ENCODE measurements at places on chromosomes 1 and 21.
A peak's percentile ranks its signal among the peaks of the same experiment; 100 is the strongest.

DNA sequence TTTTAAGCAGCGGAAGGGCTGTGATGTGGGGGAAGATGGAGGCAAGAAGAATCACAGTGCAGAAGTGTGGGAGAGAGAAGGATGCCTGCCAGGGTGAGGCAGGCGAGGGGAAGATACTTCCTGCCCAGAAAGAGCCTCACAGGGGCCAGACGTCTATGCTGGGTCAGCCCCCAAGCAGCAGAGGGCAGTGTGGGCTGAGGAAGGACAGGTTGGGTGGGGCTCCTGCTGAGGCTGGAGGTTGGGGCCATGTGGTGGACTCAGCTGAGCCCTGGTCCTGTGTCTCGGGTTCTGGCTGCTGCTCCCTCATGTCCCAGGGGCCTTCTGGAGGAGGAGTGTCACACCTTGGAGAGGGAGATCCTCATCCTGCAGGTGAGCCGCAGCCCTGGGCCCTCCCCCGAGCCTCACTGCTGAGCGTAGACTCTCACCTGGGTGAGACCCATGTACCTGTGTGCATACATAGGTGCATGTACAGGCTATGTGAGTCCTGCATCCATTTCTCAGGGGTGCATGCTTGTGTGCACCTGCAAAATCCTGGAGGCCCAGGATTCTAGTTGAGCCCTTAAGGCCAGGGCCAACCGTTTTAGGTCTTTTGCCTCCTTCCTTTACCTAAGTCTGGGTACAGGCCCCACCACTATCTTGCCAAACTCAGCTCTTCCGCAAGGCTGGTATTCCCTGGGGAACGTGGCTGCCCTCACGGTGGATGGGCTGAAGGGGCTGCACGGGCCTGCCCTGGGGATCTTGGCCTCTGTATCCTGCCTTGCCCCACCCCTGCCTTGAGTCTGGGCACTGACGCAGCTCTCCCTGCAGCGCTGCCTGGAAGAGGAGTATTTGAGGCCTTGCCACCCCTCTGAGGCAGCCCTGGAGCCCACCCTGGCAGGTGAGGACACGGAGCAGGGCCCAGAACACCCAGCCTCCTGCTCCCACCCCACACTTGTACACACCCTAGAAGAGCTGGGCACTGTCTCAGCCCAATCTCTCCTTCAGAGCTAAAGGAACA, 3.7 kb downstream of the CCDC24 start:
- no peak for DNase-seq

- no peak for DNase-seq
These were observed 35.3 kb downstream of the VN1R5 start for GRCh38 chr1:247291161-247291560.

DNA sequence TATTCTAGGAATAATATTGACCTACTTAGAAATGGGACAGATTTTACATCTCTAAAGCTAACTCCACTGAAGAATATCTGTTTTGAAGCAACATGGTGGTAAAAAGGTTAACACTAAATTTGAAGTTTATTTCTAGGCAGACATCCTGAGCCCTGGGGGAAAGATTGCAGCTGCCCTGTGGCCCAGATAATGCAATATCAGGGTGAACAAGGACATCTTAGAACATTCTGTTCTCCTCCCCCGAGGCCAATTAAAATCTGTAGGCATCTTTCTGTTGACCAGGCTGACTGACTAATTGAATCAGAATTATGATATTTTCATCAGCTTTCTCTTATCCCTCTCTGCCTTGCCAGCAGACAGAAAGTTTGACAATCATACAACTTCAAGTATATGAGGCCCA, 149.8 kb upstream of the DUSP10 start:
- peak; percentile 91 for DNase-seq

GRCh38 chr1:167654975-167655575, 25.0 kb downstream of the RCSD1 start:
- DNase-seq, result no peak

DNA sequence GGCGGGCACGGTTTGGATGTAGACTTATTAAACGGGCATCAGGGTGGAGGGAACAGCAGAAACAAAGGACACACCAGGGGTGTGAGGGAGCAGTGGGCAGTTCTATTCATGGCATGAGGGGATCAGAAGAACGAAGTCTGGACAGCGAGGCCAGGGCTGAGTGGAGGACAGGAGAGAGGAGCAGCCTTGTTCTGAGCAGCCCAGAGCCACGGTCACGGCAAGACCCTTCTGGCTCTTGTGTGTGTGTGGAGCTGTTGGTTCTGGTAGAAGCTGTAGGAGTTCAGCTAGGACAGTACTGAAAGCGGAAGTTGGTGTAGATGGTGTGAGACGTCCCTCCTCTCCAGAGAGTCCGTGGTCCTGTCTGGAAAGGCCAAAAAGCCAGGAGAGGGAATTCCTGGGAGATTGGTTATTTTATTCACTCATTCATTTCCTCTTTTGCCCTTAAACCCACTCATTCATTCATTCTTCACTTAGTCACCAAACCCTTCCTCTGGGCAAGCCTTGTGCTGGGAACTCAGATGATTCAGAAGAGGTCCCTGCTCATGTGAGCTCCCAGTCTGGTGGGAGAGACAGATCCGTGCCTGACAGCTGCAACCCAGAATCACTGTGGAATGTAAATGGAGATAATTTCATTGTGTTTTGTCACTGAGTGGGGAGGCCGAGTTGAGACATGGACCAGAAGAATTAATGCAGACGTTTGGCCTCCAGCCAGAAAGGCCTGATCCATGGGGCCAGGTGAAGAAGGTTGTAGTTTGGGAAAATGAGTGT, 4.1 kb upstream of the ACOT11 start:
- no peak for DNase-seq

GRCh38 chr1:20076710-20077461, 6.9 kb downstream of the PLA2G5 start:
- no peak for DNase-seq

DNA sequence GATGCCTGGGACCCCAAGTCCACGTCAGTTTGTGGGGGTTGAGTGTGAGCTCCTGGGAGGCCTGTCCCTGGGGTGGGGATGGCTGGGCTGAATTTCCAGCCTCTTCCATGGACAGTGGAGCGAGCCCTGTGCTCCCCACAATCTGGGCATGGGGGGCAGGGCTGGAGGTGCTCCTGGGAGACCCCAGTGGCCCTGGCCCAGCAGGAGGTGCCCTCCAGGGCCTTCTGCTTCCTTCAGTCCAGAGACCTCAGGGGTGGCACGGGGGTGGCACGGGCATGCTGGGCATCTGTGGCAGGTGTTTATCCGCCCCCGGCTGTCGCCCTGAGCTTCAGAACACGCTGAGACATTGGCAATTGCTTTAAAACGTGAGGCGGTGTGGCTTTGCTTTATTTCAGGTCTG, 40.9 kb downstream of the MORN1 start:
- DNase-seq, result no peak

- DNase-seq, result no peak
These were observed 4.7 kb downstream of the IL23R start for GRCh38 chr1:67170751-67171573.

DNA sequence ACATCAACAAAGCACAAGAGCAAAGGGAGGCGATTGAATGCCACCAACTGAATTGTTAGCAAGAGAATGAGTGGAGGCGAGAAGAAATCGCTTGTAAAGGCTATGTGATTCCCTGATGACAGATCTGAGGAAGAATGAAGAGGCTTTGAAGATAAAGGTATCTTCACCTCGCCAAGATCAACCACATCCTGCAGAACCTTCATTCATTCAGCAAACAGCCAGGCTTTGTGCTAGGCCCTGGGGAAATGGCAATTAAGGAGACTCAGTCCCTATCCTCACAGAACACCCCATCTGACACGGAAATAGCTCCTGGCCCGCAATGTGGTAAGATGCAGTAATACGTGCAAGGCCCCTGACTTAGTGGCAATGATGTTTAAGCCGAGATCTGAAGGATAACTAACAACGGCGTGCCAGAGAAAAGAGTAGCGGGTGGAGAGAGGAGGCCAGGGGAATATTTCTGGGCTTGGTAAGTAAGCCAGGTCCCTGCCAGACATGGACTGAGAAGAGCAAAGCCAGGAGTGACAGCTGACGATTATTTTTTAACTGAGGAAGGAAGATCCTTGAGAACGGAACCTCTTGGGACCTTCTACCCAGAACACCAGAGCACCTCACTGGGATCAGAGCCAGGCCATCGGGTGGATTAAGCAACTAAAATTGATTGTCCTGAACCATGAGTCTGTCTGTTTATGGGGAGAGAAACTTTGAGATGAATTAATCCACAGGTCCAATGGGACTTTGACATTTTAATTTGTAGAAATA, 4.6 kb upstream of the VSIG8 start:
- no peak for DNase-seq

- no peak for DNase-seq
These were observed 28.7 kb downstream of the DDX20 start for GRCh38 chr1:111784273-111784901.

GRCh38 chr1:162951553-162952315, 90.8 kb upstream of the CCDC190 start:
- DNase-seq, result no peak

GRCh38 chr1:18977428-18977827, 21.0 kb upstream of the IFFO2 start:
- no peak for DNase-seq

GRCh38 chr1:99820546-99820945, 29.6 kb upstream of the AGL start:
- no peak for DNase-seq

DNA sequence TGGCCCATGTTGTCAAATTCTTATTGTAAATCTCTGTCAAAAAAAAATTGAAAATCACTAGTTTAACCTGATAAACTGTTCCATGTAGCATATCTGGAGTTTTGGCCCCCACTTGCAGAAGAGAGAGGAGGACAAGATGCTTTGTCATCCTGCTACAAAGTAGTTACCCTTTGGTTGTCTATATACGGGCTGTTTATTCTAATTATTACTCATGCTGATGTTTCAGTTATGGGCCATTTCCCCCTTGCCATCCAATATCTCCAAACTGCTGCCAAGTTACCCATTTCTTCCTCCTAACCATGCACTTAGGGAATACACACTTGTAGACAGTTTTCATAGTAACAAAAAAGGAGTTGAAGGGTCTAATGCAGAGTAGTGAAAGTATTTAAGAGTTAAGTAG, 22.6 kb downstream of the STX12 start:
- no peak for DNase-seq

- no peak for DNase-seq
These were observed 20.8 kb upstream of the MPC2 start for GRCh38 chr1:167957710-167958109.

- DNase-seq, result no peak
These were observed 38.6 kb upstream of the MPZL1 start for GRCh38 chr1:167683226-167683625.

GRCh38 chr1:148263128-148263905, 111.2 kb upstream of the NBPF11 start:
- DNase-seq, result peak; percentile 70

DNA sequence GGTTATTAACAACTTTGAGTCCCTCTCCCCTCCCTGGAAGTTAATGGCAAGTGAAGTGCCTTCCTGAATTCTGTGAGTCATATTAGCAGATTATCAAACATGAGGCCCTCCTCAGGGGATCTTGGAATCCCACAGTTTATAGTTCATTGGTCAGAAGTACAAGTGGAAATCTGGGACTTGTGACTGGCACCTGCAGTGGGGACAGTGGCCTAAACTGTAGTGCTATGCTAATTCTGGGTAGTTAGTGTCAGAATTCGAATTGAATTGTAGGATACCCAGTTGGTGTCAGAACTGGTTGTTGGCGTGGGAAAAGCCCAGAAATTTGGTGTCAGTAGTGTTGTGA, 26.2 kb downstream of the ZYG11B start:
- DNase-seq, result no peak

- no peak for DNase-seq
These were observed 195.2 kb downstream of the PBX1 start for GRCh38 chr1:164754088-164754600.

GRCh38 chr1:230863449-230863848, 4.9 kb downstream of the C1orf198 start:
- no peak for DNase-seq

GRCh38 chr21:24023936-24024335, 1583.3 kb downstream of the MRPL39 start:
- no peak for DNase-seq

GRCh38 chr21:36909901-36910561, 56.4 kb downstream of the HLCS start:
- peak; percentile 95 for DNase-seq

GRCh38 chr1:42949312-42950115, 9.2 kb downstream of the SLC2A1 start:
- no peak for DNase-seq

GRCh38 chr1:204073837-204074273, 940 bp downstream of the SOX13 start:
- no peak for DNase-seq

DNA sequence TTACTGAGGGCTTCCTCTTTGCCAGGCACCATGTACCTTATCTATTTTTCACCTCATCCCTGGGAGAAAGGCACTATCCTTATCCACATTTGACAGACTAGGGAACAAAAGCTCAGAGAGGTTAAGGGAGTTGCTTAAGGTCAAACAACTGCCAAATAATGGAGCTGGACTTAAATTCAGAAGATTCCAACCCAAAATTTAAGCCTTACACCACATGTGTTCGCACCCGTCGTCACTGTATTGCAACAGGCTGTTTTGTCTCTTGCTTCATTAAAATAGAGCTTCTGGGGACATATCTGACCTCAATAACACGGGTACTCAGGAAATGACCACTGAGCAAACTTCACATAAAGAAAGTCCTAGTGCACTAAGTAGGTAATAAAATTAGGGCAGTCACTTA, 62.0 kb downstream of the TRABD2B start:
- DNase-seq, result no peak

DNA sequence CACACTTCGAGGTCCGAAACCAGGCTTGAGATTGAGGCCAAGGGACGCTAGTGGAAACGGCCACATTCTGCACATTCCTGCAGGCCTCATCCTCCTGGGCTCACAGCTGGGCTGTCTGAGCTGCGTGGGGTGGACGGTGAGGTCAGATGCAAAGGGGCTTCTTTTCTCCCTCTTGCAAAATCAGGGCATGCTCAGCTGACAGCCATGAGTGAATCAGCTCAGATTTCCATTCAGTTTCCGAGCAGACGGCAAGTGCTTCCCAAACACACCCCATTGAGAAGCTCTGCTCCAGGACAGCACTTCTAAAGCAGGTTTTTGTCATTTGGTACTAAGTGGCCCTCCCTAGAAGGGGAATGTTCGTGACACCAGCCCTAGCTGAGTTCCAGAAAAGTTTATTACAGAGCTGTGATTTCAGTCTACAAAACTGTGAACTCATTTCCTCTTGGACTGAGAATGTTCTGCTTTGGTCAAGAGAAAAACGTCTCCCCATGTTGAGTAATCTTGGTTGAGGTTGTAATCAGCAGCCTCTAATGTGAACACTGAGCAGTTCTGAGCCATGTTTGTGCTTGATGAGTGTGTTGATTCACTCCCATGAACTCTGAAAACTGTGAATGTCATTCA, 10.0 kb downstream of the PDPN start:
- DNase-seq, result peak; percentile 61

- peak; percentile 93 for DNase-seq
These were observed 14.3 kb upstream of the ALG14 start for GRCh38 chr1:95086949-95087533.

Data from fibroblast of the conjunctiva (primary cell).